ENCODE measurements at places on chromosomes 1 and 21. TPM values are rescaled to one million over a fixed set of nuclear protein-coding genes. Genes with fewer than 3 reads are reported as not detected.
A peak's percentile ranks its signal among the peaks of the same experiment; 100 is the strongest.

Gene HPCAL4
- not detected for total RNA-seq

Gene CELA2B
- not detected for total RNA-seq

Gene RNU1-2
- under 0.01 TPM for total RNA-seq

Gene RNU1-3
- under 0.01 TPM for total RNA-seq

Gene EMC1
- 60.1 TPM for total RNA-seq

Gene C1QB
- 0.72 TPM for total RNA-seq

Gene IL10
- total RNA-seq, result not detected

Gene TCEA3
- total RNA-seq, result 28.9 TPM

Gene CELA2A
- total RNA-seq, result not detected

Gene MSH4
- under 0.01 TPM for total RNA-seq

- H3K36me3 ChIP-seq, result peaks cover 6% of the 10 kb centered on the region
- no peak overlapping the region for H3K27ac ChIP-seq
- no peaks in the 10 kb centered on the region for H3K4me1 ChIP-seq
- no peaks in the 10 kb centered on the region for H3K27me3 ChIP-seq
- no peak overlapping the region for H3K4me3 ChIP-seq
Observed at GRCh38 chr1:173742203-173742886, 27.6 kb downstream of the KLHL20 start.

DNA sequence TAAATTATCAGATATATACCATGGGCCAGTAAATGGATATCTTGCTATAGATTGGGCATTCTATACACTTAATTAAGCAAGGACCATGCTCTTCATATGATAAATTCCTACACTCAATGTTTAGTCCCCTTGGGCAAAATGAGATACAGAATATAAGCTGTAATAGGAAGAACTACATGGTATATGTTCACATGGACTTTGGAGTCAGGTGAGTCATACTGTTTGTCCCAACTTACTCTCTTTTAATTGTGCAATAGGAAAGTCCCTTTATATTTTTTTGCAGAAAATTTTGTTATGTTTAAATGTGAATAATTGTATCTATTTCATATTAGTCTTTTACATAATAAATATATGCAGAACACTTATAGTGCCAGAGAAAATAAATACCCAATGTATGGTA is 820.2 kb upstream of the ADAMTS5 start:
- H3K4me1 ChIP-seq, result no peaks in the 10 kb centered on the region
- DNase-seq, result no peak
- H3K36me3 ChIP-seq, result no peaks in the 10 kb centered on the region
- no peak overlapping the region for H3K4me3 ChIP-seq
- H3K27ac ChIP-seq, result no peak overlapping the region
- no peaks in the 10 kb centered on the region for H3K27me3 ChIP-seq

- no peaks in the 10 kb centered on the region for H3K27me3 ChIP-seq
- DNase-seq, result no peak
- no peaks in the 10 kb centered on the region for H3K4me1 ChIP-seq
Observed at GRCh38 chr21:24826822-24827221, 780.5 kb downstream of the MRPL39 start.

- H3K4me1 ChIP-seq, result no peaks in the 10 kb centered on the region
- no peak overlapping the region for H3K27ac ChIP-seq
- H3K4me3 ChIP-seq, result no peak overlapping the region
- no peak for DNase-seq
- no peaks in the 10 kb centered on the region for H3K27me3 ChIP-seq
Observed at GRCh38 chr21:15210235-15210678, 145.5 kb upstream of the NRIP1 start.

- peaks cover 9% of the 10 kb centered on the region for H3K4me1 ChIP-seq
- no peak overlapping the region for H3K4me3 ChIP-seq
- peak; percentile 92 for DNase-seq
- no peaks in the 10 kb centered on the region for H3K27me3 ChIP-seq
- no peaks in the 10 kb centered on the region for H3K36me3 ChIP-seq
Observed at GRCh38 chr1:41122851-41123518, 101.5 kb upstream of the SLFNL1 start.

- no peak overlapping the region for H3K4me3 ChIP-seq
- no peaks in the 10 kb centered on the region for H3K4me1 ChIP-seq
- H3K36me3 ChIP-seq, result no peaks in the 10 kb centered on the region
- DNase-seq, result no peak
Observed at GRCh38 chr1:64323882-64324281, 120.5 kb downstream of the UBE2U start.

DNA sequence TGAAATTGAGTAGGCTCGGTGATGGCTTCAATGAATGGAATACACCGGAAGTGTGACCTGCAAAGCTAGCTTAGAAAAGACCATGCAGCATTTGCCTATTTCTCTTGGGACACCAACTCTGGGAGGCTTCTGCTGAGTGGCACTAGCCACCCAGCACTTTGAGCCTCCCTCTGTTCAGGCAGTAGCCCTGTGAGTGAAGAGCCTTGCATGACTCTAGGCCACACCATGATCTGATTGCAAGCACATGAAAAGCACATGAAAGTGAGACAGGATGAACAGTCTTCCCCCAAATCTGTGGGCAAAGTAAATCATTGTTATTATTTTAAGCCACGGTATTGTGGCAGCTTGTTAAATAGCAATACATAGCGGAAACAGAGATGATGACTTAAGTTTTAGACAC is 2.8 kb downstream of the CD48 start:
- H3K4me3 ChIP-seq, result no peak overlapping the region
- H3K27ac ChIP-seq, result no peak overlapping the region
- DNase-seq, result no peak
- peaks cover 2% of the 10 kb centered on the region for H3K27me3 ChIP-seq
- no peaks in the 10 kb centered on the region for H3K4me1 ChIP-seq

DNA sequence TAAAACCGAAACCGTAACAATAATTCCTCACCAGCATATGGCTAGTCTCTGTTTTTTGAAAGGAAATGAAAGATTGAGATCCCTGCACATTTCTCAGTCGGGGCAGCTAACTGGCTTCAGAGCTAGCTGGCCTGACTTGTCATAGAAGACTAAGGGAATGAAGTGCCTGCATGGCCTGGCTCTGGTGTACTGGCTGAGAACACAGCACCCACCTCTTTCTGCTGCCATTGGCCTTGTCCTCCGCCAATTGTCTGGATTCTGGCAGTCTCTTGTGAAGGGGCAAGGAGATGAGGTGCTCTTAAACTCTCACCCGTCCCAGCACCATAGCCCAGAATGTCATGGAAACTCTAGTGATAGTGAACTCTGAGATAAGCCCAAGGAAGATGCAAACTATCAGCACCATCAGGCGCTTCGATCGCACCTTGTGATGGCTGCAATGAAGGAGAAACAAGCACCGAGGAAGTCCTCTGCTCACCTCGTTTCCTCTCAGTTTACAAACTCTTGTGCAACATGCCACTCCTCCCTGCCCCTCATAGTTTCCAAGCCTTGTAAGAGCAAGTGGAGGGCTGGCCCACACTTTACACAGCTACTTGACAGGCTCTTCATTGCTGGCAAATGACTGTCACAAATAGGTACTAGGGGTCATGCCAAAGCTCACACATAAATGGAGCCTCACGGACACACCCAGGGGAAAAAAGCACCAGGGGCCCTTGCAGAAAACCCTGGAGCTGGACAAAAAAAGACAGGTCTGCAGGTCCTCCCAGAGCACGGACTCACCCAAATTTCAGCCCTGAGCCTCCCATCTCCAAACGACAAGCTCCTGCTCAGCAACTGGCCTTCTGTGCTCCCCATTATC is 16.4 kb downstream of the INPP5B start:
- peak overlapping the region; percentile 73 for H3K4me3 ChIP-seq
- H3K4me1 ChIP-seq, result peaks cover 27% of the 10 kb centered on the region
- peak overlapping the region; percentile 51 for H3K27ac ChIP-seq
- H3K27me3 ChIP-seq, result no peaks in the 10 kb centered on the region
- peak; percentile 36 for DNase-seq

GRCh38 chr1:89629146-89629545 is 3.8 kb upstream of the LRRC8C start:
- H3K4me3 ChIP-seq, result no peak overlapping the region
- DNase-seq, result no peak
- no peak overlapping the region for H3K27ac ChIP-seq
- H3K36me3 ChIP-seq, result no peaks in the 10 kb centered on the region
- H3K4me1 ChIP-seq, result peaks cover 5% of the 10 kb centered on the region

GRCh38 chr1:227161470-227161869 is 156.8 kb downstream of the CDC42BPA start:
- DNase-seq, result no peak
- no peak overlapping the region for H3K27ac ChIP-seq
- H3K27me3 ChIP-seq, result no peaks in the 10 kb centered on the region
- H3K4me3 ChIP-seq, result no peak overlapping the region

GRCh38 chr1:999725-1000356 is at the start of gene HES4:
Gene HES4, minus strand, starts transcription at chr1:1000097. Its CDS starts 124 bp downstream, at chr1:999973.
- H3K27me3 ChIP-seq, result peaks cover 50% of the 10 kb centered on the region
- peak; percentile 99 for DNase-seq
- H3K4me3 ChIP-seq, result peak within 1 kb of the TSS; percentile 60
- no peaks in the 10 kb centered on the region for H3K36me3 ChIP-seq
- peak within 1 kb of the TSS; percentile 41 for H3K27ac ChIP-seq

DNA sequence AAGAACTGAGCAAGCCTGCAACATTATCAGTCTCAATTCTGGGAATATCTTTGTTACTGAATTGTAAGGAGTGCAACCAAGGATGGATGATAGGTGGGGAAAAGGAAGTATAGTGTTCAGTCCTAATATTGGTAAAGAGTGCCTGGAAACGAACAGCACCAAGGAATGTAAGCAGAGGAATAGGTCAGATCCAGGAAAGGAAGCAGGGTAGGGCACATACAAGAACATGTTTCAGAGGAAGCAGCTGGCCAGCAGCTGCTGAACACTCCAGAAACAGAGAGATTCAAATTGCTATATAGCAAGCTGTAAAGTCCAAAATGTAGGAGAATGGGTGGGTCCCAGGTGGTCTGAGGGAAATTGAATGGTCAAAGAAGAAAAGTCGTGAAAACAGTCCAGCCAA is 37.9 kb downstream of the CRB1 start:
- H3K27me3 ChIP-seq, result no peaks in the 10 kb centered on the region
- no peak for DNase-seq
- H3K4me3 ChIP-seq, result no peak overlapping the region
- peaks cover 4% of the 10 kb centered on the region for H3K4me1 ChIP-seq
- H3K27ac ChIP-seq, result no peak overlapping the region
- no peaks in the 10 kb centered on the region for H3K36me3 ChIP-seq

- H3K27me3 ChIP-seq, result no peaks in the 10 kb centered on the region
- peak within 1 kb of the TSS; percentile 42 for H3K4me3 ChIP-seq
- H3K36me3 ChIP-seq, result no peaks in the 10 kb centered on the region
- peaks cover 26% of the 10 kb centered on the region for H3K4me1 ChIP-seq
Observed at GRCh38 chr1:54547601-54548388, at the start of gene ACOT11. Gene ACOT11, plus strand, starts transcription at chr1:54548228. Its CDS starts 82 bp downstream, at chr1:54548310.

DNA sequence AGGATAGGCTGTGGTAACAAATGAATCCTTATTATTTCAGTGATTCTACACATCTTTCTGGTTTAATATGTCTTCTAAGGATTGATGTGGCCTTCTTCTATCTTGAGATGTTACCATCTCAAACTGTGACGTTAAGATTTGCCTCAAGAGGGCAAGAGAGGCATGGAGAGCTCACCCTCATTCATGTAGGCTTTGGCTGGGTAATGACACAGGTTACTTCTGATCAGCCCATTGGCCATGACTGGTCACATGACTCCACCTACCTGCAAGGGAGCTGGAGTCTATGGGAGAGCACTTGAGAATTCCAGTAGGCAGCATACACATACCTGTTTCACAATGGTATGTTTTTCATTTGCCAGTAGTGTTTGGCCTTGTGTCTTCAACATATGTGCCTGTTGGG is 30.0 kb downstream of the CACHD1 start:
- peaks cover 1% of the 10 kb centered on the region for H3K4me1 ChIP-seq
- no peaks in the 10 kb centered on the region for H3K27me3 ChIP-seq
- H3K4me3 ChIP-seq, result no peak overlapping the region

DNA sequence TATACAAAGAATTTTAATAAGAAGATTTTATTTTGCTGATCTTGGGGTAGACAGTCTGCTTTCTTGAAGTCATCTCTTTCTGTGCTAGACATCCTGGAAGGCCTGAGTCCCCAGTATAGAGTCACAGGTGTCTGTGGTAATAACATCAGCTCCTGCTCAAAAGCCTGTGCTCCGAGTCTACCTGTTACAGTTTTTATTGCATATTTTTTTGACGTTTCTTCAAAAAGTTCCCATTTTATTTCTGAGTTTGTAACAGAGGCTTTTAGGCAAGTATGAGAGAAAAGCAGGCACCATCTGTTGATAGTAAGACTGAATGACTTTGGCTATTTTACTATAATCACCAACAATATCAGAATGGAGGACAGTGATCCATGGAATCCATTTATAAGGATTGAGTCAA is 58.0 kb upstream of the WDR26 start:
- H3K27ac ChIP-seq, result no peak overlapping the region
- no peak overlapping the region for H3K4me3 ChIP-seq
- DNase-seq, result no peak

DNA sequence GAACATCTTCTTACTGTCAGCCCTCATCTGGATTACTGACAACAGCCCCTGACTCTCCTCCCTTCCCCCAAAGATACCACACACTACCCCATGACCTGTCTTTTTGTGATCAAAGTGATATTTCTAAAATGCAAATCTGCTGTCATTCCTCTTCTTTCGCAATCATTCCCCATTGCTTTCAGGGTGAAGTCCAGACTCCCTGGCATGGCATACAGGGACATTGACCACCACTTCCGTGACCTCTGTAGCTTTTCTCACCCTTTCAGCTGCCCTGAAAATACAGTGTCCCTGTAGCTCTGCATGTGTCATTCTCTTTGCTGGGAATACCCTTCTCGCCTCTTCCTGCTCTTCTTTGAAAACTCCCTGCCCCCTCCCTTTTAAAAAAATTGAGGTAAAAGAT is 4.1 kb downstream of the SERINC2 start:
- H3K27ac ChIP-seq, result no peak overlapping the region
- H3K4me1 ChIP-seq, result peaks cover 35% of the 10 kb centered on the region
- H3K36me3 ChIP-seq, result peaks cover 19% of the 10 kb centered on the region

DNA sequence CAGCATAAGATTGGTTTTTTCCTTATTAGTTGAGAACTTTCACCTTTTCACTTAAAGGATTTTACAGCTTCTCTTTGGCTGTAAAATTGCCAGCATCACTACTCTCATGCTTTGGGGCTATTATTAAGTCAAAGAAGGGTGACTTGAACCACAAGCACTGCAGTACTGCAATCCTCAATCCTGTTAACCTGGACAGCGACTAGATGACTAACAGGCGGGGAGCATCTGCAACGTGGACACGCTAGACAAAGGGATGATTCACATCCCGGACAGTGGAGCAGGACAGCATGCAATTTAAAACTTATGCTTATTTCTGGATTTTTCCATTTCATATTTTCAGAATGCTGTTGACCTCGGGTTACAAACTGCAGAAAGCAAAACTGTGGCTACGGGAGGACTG is 8.1 kb downstream of the ARV1 start:
- DNase-seq, result peak; percentile 63
- H3K4me3 ChIP-seq, result no peak overlapping the region
- H3K27me3 ChIP-seq, result no peaks in the 10 kb centered on the region
- H3K4me1 ChIP-seq, result peaks cover 24% of the 10 kb centered on the region
- H3K27ac ChIP-seq, result peak overlapping the region; percentile 14

DNA sequence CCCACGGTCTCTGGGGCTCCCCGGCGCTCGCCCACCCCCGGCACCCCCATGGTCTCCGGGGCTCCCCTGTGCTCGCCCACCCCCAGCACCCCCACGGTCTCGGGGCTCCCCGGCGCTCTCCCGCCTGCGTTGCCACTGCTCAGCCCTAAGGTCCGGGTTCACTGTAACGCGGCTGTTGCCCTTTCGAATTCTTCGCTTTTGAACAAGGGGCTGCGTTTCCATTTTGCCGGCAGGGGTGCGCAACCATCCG is 5.2 kb upstream of the FTCD start:
- no peak overlapping the region for H3K4me3 ChIP-seq
- peaks cover 4% of the 10 kb centered on the region for H3K27me3 ChIP-seq
- no peaks in the 10 kb centered on the region for H3K36me3 ChIP-seq
- no peak overlapping the region for H3K27ac ChIP-seq
- DNase-seq, result peak; percentile 76

- H3K27me3 ChIP-seq, result no peaks in the 10 kb centered on the region
- H3K27ac ChIP-seq, result no peak overlapping the region
- H3K4me3 ChIP-seq, result no peak overlapping the region
- DNase-seq, result no peak
- H3K4me1 ChIP-seq, result no peaks in the 10 kb centered on the region
Observed at GRCh38 chr21:34900376-34900775, 148.7 kb downstream of the RUNX1 start.
